Hematopoietic multipotent progenitor cell treated with erythropoietin and hydrocortisone succinate and interleukin-3 and kit ligand, for 8 days (in vitro differentiated cells): ENCODE measurements at places on chromosomes 4 and X.

GRCh38 chr4:114040319-114041116 lies 61.1 kb upstream of the ARSJ start:
- no peak for DNase-seq

DNA sequence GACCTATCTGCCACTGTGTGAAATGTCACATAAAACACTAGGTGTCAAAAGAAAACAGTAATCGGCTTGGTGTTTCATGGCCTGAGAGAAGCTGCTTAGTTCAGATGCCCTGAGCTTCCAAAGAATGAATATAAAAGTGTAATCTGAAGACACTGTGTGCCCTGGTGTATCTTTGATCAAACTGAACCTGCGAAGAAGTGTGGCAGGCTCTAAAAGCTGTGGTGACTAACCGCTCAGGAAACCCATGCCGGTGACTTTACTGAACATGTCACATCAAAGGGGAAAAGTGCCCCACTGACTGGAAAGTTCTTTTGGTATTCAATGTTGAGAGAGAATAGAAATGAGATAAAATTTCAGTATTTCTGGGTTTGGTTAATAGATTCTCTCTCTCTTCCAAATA lies 89.1 kb downstream of the CLCN4 start:
- DNase-seq: no peak

DNA sequence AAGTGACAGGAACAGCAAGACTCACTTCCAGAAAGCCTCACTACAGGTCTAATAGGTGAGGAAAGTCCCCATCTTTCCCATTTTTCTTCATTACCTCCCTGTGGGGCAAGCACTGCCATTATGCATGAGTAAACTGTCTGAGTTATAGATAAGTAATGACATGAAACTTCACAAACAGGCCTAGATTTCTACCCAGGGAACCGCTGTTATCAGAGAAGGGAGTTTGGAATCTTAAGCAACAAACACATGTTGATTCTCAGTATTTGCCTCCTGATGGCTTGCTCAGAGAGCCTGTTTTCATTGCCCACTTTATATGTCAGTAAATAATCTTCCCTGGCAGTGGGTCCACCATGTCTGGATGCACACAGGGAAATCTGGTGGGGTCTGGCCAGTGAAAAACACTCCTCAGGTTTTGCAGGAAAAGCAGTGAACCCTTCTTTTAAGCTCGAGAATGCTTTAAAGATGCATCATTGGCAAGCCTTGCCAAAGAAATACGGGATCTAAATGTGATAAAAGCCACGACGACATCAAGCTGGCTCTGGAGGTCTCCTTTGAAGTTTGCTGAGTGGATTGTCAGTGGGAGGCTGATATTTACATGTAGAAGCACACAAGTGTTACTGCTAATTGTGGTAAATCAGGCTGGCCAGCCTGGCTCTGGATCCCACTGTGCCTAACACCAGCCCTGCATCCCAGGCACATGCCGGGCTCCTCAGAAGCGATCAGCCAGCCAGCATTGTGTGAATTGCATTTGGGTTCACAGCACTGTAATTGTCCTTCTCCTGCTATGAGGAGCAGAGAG lies 25.2 kb downstream of the PDGFRA start:
- DNase-seq: no peak

- DNase-seq: no peak
Measured at GRCh38 chrX:41602816-41603345, 85.9 kb upstream of the GPR34 start.

GRCh38 chr4:76989391-76990061 lies 40.0 kb downstream of the SEPTIN11 start:
- DNase-seq: peak; percentile 26

- no peak for DNase-seq
Measured at GRCh38 chrX:77162777-77163176, 284.4 kb upstream of the FGF16 start.
